Hematopoietic multipotent progenitor cell treated with erythropoietin and hydrocortisone succinate and interleukin-3 and kit ligand, for 8 days (in vitro differentiated cells): ENCODE measurements at places on chromosomes 4 and X.
A peak's percentile ranks its signal among the peaks of the same experiment; 100 is the strongest.

GRCh38 chr4:146246381-146246780 is 32.0 kb downstream of the REELD1 start:
- no peak for DNase-seq

GRCh38 chrX:66672106-66672505 is 33.2 kb upstream of the EDA2R start:
- no peak for DNase-seq

- no peak for DNase-seq
Observed at GRCh38 chr4:177434667-177435066, 7.6 kb downstream of the AGA start.

DNA sequence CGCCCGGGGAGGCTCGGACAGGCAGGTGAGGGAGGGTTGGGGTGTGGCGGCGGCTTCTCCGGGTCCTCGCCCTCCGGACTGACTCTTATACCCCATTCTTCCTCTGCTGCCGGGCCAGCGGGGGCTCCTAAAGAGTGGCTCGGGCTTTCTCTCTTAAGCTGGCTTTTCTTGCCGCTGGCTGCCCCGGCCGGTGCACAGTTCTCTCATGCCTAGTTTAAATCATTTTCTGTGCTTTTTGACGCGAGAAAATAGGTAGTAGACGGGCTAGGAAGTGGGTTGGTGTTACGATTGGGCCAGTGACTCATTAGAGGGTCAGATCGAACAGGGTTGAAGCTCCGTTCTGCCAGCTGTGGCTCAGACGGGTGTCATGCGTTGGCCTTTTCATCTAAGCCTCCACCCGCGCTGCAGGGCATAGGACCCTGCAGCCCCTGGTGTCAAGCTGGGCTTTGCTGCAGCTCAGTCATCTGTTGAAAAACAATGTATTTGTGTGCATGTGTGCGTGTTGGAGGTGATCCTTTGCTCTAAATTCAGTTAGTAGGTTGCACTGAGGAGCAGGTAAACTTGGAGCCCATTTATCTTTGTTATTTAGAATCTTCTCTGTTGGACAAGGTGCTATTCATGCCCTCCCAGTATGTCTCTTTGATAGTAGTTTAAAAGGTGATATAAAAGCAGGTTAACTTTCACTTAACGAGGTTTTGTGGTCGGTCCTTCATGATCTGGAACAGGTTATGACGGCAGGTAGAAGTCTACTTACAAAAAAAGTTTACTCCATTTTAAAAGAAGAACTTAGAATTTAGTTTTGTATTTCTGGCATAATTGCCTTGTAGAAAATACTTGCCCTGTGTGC is 802 bp downstream of the BMP2K start:
- peak; percentile 75 for DNase-seq

- no peak for DNase-seq
Observed at GRCh38 chrX:43448688-43449087, 207.4 kb upstream of the MAOA start.
